ENCODE measurements at places on chromosomes 12 and 14.

DNA sequence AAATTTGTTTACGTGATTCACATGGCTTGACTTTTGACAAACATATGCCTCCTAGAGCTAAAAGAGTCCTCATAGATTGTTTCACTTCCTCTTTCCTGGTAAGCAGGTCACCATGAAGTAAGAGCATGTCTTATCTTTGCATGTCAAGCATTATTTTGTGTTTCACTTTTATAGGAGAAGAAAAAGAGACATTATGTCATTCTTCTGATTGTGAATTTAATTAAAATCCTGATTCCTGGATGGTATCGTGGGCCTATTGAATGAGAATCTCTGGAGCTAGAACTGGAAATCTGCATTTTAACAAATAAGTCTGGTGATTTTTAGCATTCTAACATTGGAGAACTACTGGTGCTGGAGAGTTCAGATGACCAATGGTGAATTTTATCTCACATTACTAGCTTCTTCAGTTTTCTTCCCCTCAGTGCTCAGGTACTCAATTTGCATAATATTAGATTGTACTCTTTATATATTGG is 218.6 kb upstream of the ATP2B1 start:
- no peak for DNase-seq

GRCh38 chr14:84809158-84809557 is 720.8 kb upstream of the FLRT2 start:
- no peak for DNase-seq

DNA sequence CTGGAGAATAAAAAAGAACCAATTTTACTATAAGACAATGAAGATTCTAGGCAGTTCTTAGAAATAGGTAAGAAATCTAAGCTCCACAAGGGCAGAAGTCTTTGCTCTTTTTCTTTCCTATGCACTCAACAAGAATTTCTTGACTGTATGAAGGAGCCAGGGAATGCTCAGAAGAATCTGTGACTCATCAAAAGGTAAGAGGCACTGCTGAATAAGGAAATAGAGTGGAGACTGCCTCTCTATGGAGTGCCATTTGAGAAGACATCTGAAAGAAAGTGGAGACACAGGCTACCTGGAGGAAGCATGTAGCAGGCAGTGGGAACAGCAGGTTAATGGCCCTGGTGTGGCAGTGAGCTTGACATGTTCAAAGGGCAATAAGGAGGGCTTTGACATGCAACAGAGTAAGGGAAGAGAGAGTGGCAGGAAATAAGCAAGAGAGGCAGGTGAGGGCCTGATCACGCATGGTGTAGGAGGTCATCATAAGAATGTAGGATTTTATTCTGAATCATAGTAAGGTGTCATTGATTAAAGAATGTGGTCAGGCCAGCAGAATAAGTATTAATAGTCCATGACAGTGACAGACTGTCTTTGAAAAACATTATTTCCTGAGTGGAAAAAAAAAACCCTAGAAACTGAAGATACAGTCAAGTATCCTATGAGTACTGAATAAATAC is 446.7 kb upstream of the GARIN6 start:
- no peak for DNase-seq

DNA sequence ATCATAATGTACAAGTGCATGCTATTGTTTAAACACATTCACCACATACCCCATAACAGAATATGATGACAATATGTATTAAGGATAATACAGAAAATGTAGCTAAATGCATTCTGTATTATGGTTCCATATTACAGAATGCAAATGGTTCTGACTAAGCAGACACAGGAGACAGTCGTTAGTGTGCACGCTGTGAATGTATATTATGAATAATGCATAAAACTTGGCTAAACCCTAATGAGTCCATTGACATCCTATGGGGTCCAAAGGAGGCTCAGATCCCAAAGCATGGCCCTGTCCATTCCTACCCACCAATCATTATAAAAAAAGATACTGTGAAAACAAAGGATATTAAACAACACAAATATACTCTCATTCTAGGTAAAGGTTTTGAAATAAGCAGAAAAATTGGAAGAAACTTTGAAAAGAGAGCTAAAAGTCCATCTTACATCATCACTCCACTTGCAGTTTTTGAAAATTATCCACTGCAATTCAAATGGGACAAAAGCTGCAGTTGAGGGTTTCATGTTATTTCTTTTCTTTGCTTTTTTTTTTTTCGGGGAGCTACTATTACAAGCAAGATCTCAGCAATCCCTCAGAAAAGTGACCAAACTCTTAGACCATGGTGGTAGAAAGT is 415.1 kb downstream of the BCAT1 start:
- DNase-seq, result no peak

- no peak for DNase-seq
These were observed 13.5 kb downstream of the TBPL2 start for GRCh38 chr14:55426891-55427290.

GRCh38 chr12:105256921-105257320 is 20.9 kb upstream of the APPL2 start:
- no peak for DNase-seq

GRCh38 chr12:9727813-9728212 is 5.1 kb downstream of the CLECL1 start:
- no peak for DNase-seq

GRCh38 chr14:69615496-69616407 is 4.4 kb downstream of the SUSD6 start:
- no peak for DNase-seq

DNA sequence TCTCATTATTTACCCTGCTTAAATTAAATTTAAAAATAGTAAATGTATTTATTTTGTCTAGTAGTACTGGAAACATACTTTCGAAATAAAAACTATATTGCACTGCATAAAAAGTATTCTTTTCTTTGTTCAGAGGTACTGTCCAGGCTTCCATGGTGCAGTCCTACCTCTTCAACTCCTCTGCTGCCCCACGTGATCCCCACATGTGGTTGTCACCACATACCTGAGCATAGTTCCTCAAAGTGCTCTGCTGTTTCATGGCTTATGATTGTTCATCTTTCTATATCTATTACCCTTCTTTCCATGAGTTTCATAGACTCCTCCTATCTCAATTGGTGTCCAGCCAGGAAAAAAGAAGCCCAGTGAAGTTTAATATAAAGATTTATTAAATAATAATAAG is 317.5 kb upstream of the OR4E1 start:
- DNase-seq, result no peak

DNA sequence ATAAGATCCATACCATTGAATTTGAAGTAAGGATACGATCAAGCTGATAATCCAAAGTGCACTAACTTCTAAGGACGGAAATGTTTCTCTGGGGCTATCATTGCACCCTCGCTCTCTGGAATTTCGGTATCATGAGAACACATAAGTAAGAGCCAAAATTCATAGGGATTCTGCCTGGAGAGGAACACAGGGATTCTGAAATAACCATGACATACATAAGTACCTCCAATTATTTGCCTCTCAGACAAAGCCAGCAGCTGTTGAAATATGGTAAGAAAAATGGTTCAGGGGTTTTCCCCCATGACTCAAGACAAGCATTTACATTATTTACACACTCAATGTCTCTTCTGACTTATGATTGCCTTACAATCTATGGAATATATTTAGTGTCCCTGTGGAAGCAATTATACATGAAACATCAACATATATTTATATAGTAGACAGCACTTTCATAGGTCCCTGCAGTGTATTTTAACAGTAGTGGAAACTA is 1123.6 kb upstream of the SEL1L start:
- no peak for DNase-seq

DNA sequence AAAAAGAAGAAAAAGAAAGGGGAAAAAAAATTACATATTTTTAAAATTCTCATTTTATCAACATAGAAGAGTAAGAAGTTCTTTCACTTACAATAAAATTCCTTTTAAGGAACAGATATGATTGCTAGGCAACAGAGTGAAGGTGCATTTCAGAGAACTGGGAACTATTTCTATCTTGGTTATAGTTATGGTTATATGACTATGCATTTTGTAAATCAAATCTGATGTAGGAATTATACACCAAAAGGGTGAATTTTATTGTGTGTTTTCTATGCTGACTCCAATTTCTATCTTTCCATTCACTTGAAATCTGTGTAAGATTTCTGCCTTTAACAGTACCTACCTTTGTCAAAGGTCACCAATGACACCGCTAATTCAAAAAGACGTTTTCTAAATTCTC is 50.1 kb downstream of the HNRNPC start:
- DNase-seq, result no peak

DNA sequence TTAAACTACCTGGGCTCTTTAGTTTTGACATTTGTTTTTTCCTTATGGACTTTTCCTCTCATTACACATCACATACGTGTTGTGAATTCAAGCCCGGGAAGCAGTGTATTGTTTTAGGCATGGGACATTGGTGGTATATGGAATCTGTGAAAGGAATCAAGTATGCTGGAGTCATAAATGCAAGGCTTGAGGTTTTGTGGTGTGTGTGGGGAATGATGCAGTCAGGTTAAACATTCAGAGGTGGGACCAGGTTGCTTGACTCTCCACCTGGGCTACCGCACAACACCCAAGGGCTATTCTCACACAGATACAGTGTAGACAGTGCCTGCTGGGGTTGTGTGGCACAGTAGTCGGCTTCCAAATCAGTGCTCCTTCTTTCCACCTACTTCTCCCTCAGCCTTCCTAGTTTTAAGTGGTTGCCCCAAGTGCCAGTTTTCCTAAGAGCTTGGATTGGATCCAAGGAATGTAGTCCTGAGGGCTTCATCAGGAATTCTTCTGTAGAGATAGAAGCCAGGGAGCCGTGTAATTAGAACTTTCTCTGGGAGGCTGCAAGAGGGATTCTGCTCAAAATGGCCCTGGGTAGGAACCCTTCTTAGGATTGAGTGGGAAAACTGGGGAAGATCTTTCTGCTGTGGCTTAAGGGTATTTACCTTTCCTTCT is 243.7 kb downstream of the C12orf75 start:
- no peak for DNase-seq

All from stimulated activated CD4-positive, alpha-beta T cell treated with anti-CD3 and anti-CD28 coated beads, TNF-alpha, amount 100 ng/mL, for 1 hour (primary cell).